ENCODE measurements at places on chromosomes 7 and 10. TPM values are rescaled to one million over a fixed set of nuclear protein-coding genes. Genes with fewer than 3 reads are reported as not detected.

TNS3 gene
- 36.4 TPM for polyA plus RNA-seq

DENND2A gene
- polyA plus RNA-seq = 3.0 TPM

LANCL2 gene
- polyA plus RNA-seq = 10.5 TPM

IL6 gene
- 0.80 TPM for polyA plus RNA-seq

SPDYE2 gene
- not detected for polyA plus RNA-seq

IMPDH1 gene
- polyA plus RNA-seq = 35.3 TPM

WNT8B gene
- 0.32 TPM for polyA plus RNA-seq

AGR3 gene
- not detected for polyA plus RNA-seq

SHH gene
- 3.0 TPM for polyA plus RNA-seq

ZNF117 gene
- polyA plus RNA-seq = 29.9 TPM

CFAP58 gene
- polyA plus RNA-seq = 1.1 TPM

EPHA1 gene
- polyA plus RNA-seq = 1.2 TPM

CACNB2 gene
- polyA plus RNA-seq = 20.3 TPM

HTR5A gene
- not detected for polyA plus RNA-seq

FKBP6 gene
- polyA plus RNA-seq = 0.88 TPM

OGDHL gene
- polyA plus RNA-seq = 31.9 TPM

CYP2C19 gene
- not detected for polyA plus RNA-seq

FAM25G gene
- polyA plus RNA-seq = not detected

NT5C3A gene
- polyA plus RNA-seq = 13.1 TPM

SORCS1 gene
- 2.8 TPM for polyA plus RNA-seq

PON1 gene
- 8.5 TPM for polyA plus RNA-seq

PVRIG gene
- polyA plus RNA-seq = not detected

ARPC1B gene
- polyA plus RNA-seq = 97.9 TPM

CCDC146 gene
- 2.4 TPM for polyA plus RNA-seq

NXPH1 gene
- polyA plus RNA-seq = 18.4 TPM

FAM149B1 gene
- polyA plus RNA-seq = 33.8 TPM

CALML3 gene
- polyA plus RNA-seq = not detected

SLC18A2 gene
- 10.2 TPM for polyA plus RNA-seq

CNPY1 gene
- not detected for polyA plus RNA-seq

TEX47 gene
- not detected for polyA plus RNA-seq

SMIM30 gene
- 116 TPM for polyA plus RNA-seq

PRKAG2 gene
- polyA plus RNA-seq = 17.3 TPM

CASD1 gene
- polyA plus RNA-seq = 43.7 TPM

LRRC18 gene
- not detected for polyA plus RNA-seq

HOXA10 gene
- 14.1 TPM for polyA plus RNA-seq

PRPS1L1 gene
- polyA plus RNA-seq = not detected

ZNF239 gene
- 1.9 TPM for polyA plus RNA-seq

HERPUD2 gene
- polyA plus RNA-seq = 7.8 TPM

ANXA8 gene
- 0.33 TPM for polyA plus RNA-seq

CNTNAP2 gene
- polyA plus RNA-seq = 1.0 TPM

AOC1 gene
- 0.32 TPM for polyA plus RNA-seq

EIF4EBP2 gene
- 17.8 TPM for polyA plus RNA-seq

FRAT1 gene
- polyA plus RNA-seq = 2.7 TPM
